ENCODE measurements at places on chromosomes 2 and 18. TPM values are rescaled to one million over a fixed set of nuclear protein-coding genes. Genes with fewer than 3 reads are reported as not detected.
A peak's percentile ranks its signal among the peaks of the same experiment; 100 is the strongest.

DNA sequence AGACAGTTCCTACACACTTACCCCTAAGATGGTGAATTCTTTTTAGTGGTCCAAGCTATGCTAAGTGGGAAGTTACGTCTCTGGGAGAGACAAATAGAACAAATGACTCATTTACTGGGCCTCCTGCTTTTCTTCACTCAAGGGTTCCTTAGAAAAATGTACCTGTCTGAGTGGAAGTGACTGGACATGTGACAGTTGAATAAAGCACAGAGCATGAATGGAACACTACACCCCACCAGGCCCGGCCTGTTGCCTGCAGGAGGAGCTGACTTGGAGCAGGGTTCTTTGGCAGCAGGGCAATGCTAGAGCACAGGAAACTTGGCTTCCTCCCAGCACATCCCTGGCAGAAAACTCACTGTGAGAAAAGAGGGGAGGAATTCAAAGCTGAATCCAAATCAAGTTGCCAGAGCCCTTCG lies 451.0 kb upstream of the SETBP1 start:
- peak; percentile 48 for DNase-seq

DNA sequence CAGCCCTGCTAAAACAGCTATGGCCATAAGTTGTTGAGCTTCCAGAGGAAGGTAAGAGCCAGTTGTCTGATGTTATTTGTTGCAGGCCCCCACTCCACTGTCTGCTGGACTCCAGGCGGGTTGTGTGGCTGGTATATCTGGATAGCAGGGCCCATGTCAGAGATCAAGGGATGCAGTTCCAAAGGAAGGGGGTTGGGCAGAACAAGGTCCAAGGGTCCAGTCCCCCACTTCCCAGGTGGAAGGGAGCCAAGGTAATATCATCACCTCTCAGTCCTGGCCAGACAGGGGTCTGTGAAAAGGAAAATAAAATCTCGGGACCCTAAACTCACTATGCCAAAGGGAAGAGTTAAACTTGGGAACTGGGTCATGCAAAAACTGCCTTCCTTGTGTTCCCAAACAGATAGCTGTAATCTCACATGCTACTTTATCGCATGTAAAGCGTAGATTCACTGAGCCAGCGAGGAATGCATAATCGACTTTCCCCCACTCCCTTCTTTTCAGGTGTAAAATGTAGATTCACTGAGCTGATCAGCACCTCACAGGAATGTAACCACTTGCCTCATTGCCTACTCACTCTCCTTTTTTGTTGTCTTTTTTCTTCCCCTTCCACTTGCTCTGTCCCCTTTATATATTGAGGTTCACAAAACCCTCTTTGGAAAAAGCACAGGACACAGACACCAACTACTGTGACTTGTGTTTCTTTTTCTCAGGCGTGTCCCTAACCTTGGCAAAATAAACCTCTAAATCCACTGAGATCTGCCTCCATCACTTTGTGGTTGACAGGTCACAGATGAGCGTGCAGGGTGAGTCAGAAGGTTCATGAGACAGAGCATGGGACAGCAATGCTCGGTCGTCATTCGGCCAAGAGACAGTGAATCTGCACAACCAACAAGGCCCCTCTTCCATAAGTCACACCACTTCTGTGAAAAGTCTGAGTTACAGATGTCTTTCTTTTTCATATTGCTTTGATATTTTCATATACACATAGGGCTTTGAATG lies 255.3 kb upstream of the SIX2 start:
- DNase-seq, result no peak

- no peak for DNase-seq
These were observed 6.5 kb upstream of the STAMBP start for GRCh38 chr2:73822276-73822675.

GRCh38 chr2:27887830-27888229 lies 2.4 kb downstream of the RBKS start:
- DNase-seq, result no peak

Gene SULT1C4
- total RNA-seq, result 10.6 TPM

- no peak for DNase-seq
These were observed 308.8 kb downstream of the ALK start for GRCh38 chr2:29612568-29612967.

DNA sequence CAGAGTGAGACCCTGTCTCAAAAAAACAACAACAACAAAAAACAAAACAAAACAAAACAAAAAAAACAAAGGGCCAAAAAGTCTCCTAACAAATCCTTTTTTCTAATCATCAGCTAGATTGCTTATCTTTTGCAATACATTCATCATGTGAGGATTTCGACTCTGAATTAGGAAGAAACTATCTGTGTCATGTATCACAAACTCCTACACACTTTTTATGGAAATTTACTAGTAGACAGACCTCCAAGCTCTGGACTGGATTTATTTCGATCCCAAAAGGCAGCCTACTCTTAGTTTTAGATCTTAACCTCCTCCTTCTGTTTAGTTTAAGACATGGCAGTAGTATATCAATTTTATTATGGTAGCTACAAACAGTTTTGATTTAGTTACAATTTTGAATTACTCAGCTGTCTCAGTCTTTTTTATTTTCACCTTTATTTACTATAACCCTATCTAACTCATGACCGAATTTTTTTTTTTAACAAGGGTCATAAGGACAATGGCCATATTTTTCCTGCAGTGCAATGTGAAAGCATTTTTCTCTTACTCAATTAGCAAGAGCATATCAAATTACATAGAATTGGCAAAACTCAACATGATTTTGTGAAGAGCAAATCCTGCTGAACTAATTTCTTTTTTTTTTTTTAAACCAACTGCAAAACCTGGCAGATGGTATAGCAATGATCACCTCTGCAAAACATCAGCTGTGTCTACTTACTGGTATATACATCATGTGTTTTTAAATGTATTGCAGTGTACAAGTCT lies 10.7 kb upstream of the CCDC88A start:
- DNase-seq, result no peak

- no peak for DNase-seq
These were observed 340.3 kb downstream of the PLCL1 start for GRCh38 chr2:198144660-198145059.

- no peak for DNase-seq
These were observed 166.7 kb downstream of the MYT1L start for GRCh38 chr2:2164326-2164917.

- DNase-seq, result no peak
These were observed 150.4 kb downstream of the GPD2 start for GRCh38 chr2:156586621-156587020.

DNA sequence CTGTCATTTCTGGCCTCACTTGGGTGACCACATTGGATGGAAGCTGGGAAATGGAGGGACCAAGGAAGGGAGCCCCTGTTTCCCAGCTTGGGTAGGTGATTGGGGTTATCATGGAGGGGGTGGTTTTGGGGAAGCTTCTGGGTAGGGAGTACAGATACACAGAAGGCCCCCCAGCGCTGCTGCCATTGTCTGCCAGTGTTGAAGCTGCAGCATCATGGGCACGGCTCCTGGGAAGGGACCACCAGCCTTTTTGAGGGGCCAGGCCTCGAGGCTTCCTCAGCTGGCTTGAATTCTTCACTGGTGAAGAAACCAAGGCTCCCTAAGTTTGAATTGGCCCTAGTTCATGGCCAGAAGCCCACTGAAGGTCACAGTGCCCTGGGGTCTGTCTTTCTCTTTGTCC lies 25.2 kb downstream of the SH3RF3 start:
- DNase-seq, result no peak

GRCh38 chr2:61478086-61478485 lies 7.2 kb upstream of the USP34 start:
- no peak for DNase-seq

DNA sequence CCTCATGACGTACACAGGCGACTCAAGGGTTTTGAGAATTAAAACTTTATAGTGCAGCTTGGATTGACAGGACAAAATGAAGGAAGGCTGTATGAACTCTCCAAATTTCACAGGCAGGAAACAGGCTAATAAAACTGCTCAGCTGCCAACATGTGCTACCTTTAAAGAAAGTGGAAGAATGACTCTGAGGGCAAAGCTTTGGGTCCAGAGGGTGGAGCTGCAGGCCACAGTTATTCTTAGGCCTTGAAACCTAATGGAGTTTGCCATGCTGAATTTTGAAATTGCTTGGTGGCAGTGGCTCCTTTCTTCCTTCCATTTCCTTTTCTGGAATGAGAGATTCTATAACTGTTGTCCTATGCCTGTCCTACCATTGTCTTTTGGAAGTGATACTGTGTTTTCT lies 34.8 kb downstream of the HAT1 start:
- DNase-seq, result no peak

GRCh38 chr2:216989340-216990129 lies 129.7 kb upstream of the TNP1 start:
- DNase-seq, result no peak

GRCh38 chr18:41646915-41647620 lies 308.0 kb upstream of the PIK3C3 start:
- DNase-seq, result no peak

- no peak for DNase-seq
These were observed 68.8 kb downstream of the VPS54 start for GRCh38 chr2:63950414-63950813.

GRCh38 chr2:138777996-138778395 lies 2.2 kb downstream of the NXPH2 start:
- no peak for DNase-seq

DNA sequence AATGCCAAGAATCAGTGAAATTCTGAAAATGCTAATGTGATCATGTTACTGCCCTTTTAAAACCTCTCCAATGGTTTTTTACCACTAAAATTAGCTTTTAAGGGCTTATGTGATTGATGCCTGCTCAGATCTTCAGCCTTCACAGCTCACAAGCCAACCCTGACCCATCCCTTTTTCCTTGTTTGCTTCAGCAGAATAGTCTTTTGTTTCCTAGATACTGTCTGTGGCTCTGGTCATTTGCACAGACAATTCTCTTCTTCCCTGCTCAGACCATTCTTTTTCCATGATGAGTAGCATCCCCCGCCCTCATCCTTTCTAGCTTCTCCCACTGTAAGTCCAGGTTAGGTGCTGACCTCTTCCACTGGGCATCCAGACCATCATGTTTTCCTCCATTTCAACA lies 164.9 kb upstream of the NT5C1B start:
- DNase-seq, result no peak

GRCh38 chr2:106833256-106833655 lies 52.7 kb downstream of the ST6GAL2 start:
- DNase-seq, result no peak

Gene SMARCAL1
- total RNA-seq, result 19.0 TPM

Gene IL1R1
- total RNA-seq, result 152 TPM

DNA sequence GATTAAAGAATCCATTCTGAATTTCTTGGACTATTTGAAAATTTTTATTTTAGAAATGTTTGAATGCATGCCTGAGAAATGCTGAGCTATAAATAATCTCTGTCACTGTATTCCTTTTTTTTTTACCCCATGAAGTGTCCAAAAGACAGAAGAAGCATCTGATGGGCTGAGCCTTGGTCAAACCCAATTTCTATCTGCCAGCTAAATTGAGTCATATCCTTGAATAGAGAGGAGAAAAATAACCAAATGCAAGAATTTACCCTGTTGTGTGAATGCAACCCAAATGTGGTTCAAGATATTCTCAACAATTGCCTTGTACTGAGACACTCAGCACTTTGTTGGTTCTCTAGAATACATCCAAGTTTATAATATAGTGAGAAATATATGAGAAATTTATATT lies 223.5 kb downstream of the UBE2E3 start:
- DNase-seq, result no peak

Gene CRYGD
- total RNA-seq, result not detected

Gene ANKRD36B
- total RNA-seq, result 16.8 TPM

Gene CCDC74B
- total RNA-seq, result 7.2 TPM

DNA sequence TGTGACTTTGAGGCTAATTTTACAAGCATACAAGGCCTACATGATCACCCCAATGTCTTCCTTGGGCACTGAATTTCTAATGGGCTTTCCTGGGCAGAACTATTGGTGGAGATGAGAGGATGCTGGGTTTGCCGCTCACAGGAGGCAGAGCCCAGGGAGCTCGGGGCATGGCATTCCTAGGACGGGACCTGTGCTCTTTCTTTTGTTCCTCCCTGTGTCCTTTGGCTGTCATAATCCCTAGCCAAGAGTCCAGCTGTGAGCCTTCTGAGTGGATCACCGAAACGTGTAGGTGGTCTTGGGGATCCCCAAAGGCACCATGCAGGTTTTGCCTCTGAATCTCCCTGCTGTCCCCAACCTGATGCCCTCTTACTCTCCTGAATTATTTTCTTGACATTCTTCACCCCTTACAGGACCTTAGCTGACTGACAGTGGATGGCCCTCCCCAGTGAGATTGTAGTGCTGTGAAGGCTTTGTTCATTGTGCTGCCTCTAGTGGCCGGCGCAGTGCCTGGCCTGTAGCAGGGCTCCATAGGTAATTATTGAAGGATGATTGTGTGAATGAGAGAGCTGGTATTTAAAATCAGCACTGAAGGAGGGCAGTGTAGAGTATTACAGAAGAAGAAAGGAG lies 221.9 kb downstream of the ZNF407 start:
- DNase-seq, result no peak

Gene ALPP
- total RNA-seq, result 6.0 TPM
